ENCODE measurements at places on chromosomes 2 and 18.

- DNase-seq, result no peak
These were observed 1.4 kb upstream of the MBP start for GRCh38 chr18:77133835-77134496.

GRCh38 chr18:37578886-37579513 is 13.4 kb upstream of the CELF4 start:
- peak; percentile 58 for DNase-seq

DNA sequence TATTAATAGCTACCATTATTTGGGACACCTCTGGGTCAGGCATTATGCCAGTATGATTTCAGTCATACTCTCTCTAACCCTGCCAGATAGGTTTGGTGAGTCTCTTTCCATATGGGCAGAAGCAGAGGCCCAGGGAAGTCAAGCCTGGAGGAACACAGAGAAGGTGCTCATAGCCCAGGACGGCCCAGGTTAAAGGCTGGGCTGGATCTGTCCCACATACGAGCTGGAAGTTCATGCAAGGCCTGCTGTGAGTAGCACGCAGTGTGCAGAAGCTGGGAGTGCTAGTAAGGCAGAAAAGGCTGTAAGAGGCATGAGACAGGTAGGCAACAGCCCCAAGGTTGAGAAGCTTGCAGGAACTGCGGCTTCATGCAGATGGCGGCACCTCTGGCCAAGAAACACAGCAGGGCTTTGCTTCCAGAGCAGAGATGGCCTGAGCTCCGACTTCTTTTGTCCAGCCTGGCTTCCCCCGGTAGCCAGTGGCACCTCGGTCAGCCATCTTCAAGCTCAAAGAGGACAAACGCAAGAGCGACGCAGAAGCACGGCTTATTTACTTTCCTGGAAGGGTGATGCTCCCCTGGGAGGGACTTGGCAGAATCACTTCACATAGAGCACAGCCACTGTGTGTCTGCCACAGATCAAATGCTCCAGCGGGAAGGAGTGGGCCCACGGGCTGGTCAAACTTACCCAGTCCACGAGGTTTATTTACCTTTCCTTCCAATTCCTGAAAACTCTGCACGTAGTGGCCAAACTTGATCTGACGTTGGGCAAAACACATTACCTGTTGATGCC is 58.5 kb upstream of the MAP4K4 start:
- DNase-seq, result no peak

- DNase-seq, result no peak
These were observed 56.8 kb downstream of the KIAA2012 start for GRCh38 chr2:202129841-202130240.

GRCh38 chr18:12449051-12449785 is 41.5 kb downstream of the PRELID3A start:
- DNase-seq, result no peak

DNA sequence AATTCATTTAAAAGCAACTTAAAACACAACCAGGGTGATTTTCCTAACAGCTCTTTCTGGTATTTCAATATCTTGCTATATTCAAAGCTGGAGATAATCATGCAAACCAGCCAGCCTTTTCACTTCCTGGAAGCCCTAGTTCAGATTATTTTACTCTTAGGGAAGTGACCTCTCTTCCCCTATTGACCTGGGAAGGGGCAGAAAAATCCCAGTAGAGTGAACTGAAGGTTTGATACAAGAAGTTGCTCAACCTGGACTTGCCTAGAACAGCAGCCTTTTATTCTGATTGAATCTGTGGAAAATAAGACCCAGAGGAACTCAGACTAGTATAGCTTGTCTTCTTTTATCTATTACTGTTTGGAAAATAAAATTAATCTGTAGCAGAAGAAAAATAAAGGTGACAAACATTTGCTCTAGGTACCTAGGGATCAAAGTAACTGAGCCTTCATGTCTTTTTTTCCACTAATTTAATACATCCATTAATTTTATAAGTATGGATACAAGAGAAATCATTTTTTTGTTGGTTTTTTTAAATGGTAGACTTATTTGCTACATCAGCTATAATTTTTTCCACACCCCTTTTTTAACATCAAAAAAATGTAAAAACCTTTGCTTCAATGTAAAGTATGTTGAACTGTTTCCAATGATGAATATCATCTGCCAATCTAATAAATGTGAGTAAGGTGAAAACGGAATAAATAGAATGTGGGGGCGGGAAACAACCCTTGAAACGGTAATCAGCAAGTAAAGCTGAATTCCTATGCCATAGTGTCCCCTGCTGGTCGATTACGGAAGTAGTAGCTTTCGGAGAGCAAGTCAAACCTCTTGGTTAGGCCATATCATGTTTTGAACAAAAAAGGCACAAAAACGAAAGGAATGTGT is 629.9 kb downstream of the NRXN1 start:
- peak; percentile 72 for DNase-seq

GRCh38 chr2:111694700-111695101 is 189.3 kb downstream of the ANAPC1 start:
- DNase-seq, result no peak

GRCh38 chr18:34647251-34647650 is 62.8 kb upstream of the DTNA start:
- DNase-seq, result no peak

- DNase-seq, result no peak
These were observed 287.9 kb downstream of the PDE11A start for GRCh38 chr2:177784745-177785067.

- DNase-seq, result no peak
These were observed 7.6 kb downstream of the ITGA6 start for GRCh38 chr2:172434821-172435605.

Data from Ammon's horn (tissue), 1 donor.